ENCODE measurements at places on chromosomes 4 and X.

- DNase-seq: no peak
Observed at GRCh38 chr4:160353548-160353947, 1250.7 kb downstream of the RAPGEF2 start.

DNA sequence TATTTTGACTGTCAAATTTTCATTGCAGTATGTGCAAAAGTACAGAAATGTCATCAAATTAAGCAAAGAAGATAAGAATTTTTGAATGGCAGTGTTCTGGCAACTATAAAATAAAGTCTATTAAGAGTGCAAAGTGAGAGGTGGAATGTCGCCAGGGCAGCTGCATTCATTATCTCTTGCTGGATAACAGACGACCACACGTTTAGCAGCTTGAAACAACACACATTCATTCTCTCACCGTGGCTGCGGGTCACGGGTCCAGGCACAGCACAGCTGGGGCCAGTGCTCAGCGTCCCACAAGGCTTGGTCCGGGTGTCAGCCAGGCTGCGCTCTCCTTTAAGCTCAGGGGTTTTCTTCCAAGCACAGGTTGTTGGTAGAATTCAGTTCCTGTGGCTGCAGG is 113.9 kb downstream of the GPR143 start:
- no peak for DNase-seq

DNA sequence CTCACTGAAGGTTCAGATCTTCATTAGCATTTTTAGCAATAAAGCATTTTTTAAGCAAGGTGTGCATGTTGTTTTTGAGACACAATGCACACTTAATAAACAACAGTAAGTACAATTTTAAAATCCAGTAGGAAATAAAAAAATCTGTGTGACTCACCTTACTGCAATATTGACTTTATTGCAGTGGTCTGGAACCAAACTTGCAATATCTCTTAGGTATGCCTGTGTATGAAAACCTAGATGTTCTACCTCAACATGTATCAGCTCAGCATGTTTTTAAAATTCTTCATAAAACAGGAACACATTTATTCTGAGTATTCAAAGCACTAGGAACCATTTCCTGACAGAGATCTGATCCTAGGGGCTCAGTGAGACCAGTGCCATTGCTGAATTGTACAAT is 26.7 kb downstream of the NR0B1 start:
- no peak for DNase-seq

- DNase-seq: no peak
Observed at GRCh38 chrX:39823424-39823823, 274.3 kb downstream of the BCOR start.

GRCh38 chr4:73780243-73780642 is 39.9 kb downstream of the CXCL8 start:
- no peak for DNase-seq

DNA sequence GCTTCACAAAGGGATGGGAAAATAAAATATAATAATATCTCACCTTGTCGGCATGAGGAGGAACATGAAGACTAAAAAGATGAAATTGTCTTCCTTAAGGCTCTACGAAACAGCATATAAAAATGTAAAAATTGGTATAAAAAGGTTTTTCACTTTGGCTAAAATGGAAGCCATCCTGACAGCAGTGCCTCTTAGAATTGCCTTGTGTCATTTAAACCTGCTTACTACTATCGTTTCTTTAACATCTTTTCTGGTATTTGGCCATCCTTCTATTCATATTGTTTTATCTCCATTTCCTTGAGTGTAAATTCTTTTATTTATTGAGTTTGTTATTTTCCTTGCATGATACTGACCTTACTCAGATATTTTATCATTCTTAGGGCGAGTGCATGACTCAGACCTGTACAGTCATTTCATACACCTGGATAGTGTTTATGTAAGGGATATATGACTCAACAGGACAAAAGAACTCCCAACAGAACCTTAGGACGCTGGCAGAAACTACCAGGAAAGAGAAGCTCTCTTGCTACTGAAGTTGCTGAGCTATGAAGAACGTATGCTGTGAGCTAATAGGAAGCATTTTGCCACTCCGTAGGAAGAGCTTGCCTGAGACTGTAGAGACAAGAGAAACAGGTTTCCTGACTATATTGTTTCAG is 5.8 kb upstream of the CDKN2AIP start:
- no peak for DNase-seq

- no peak for DNase-seq
Observed at GRCh38 chr4:94575652-94576051, 123.9 kb downstream of the PDLIM5 start.

- DNase-seq: no peak
Observed at GRCh38 chrX:84182516-84182915, 5.5 kb downstream of the RPS6KA6 start.

DNA sequence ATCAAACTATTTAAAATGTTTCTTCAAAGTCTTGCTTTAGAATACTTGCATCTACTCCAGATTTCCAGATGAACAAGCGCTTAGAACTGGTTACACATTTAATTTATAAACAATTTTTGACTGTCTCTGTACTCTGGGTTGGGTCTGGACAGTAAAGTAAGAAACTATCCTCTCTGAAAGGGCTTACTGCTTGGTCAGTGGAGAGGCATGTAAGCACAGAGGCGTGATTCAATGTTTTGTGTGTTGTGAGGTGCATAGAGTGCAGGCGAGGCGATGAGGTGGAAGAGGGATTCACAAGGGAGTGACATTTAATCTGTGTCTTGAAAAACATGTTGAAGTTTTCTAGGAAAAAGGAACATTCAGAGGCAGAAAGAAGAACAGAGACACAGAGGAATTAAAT is 231.4 kb downstream of the VEGFC start:
- no peak for DNase-seq

DNA sequence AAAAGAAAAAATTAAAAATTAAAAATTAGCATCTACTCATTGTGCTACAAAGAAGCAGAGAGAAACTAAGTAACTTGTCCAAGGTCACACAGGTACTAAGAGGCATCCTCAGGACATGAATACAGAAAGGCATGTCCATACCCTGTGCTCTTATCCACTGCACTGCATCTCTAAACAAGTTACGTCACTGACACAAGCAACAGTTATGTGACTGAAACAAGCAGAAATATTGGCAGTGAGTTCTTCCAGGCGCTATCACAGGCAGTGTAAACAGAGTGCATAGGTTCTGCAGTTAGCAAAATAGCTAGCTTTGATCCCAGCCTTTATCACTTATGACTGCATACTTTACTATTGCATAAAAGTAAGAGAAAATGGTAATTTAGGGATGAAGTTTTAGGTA is 7.9 kb downstream of the VEGFC start:
- no peak for DNase-seq

DNA sequence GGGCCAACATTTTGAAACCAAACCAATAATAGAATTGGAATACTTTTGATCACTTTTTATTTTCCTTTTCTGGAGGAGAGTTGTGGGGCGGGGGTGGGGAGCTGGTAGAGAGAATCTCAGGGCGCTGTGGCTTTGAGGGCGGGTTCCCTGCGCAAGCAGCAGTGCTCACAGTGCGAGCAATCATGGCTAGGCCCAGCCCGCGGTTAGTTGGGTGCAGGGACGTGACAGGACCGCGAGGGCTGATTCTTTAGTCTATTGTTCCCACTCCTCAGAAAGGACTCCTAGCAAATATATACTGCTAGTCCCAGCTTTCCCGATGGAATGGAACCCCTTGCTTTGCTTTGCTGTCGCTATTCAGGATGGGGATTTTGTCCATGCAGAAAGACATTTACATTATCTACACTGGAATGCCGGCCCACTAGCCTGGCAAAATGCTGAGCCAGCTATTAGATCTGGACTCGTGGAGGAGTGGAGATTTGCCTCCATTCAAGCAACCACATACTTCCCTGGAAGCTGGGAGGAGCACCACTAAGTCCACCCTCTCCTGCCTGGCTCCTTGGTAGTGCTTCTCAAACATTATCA is 23.9 kb upstream of the APLN start:
- DNase-seq: no peak

GRCh38 chrX:10529344-10529743 is 91.0 kb downstream of the MID1 start:
- DNase-seq: no peak

- no peak for DNase-seq
Observed at GRCh38 chrX:67545893-67546495, 2.2 kb downstream of the AR start.

DNA sequence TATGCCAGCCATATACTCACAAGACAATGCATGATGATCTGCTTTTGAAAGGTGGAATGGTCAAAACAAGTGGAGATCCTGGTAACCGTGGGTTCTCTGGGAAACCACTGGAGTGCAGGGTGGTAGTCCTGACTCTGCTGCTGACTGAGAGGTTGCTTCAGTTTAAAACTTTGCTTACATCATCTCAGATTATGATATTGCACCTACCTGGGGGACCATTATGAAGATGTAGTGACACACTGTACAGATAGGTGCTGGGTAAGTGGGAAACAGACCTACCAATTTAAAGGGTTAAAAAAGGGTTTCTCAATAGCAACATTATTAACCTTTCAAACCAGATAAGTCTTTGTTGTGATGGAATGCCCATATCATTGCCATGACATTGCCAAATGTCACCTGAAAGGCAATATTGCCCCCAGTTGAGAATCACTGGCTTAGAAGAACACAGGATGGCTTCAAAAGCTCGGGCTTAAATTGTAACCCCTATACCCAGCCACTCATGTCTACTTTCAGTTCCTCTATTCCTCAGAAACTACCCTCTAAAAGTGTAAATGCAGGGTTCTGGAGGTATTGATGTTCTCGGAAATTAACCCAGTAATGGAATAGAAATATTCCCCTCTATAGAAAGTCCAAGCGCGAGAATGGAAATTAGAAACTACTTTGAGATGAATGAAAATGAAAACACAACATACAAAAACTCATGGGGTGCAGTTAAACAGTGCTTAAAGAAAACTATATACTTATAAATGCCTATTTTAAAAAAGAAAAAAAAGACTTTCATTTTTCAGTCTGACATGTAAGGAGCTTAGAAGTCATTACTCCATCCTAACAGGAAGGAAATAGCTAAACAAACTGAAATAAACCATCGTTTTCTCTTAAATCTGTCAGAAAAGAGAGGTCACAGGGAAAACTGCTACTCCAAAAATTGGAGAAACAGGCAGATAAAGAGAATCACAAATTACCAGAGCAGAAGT is 65.8 kb downstream of the ARHGEF6 start:
- no peak for DNase-seq

DNA sequence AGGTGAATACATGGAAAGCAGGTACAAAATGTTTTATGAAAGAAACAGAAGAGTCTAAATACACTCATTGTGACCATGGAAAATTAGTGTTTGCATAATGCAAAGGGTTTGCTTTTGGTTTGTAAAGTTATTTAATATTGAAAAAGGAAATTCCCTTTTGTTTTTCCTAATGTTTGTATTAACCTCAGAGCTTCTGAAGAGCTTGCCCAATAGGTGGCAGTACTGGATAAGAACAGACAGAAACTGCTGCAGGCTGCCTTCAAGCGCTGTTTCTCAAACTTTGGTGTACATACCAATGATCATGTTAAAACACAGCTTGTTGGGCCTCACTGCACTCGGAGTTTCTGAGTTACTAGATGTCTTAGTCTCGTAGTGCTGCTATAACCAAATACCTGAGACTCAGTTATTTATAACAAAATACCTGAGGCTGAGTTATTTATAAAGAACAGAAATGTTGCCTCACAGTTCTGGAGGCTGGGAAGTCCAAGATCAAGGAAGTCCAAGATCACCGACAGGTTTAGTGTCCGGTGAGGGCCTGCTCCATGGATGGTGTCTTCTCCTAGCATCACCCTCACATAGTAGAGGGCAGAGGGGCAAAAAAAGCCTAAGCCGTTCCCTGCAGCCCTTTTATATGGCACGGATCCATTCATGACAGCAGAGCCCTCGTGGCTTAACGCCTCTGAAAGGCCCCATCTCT is 54.2 kb downstream of the SUPT20HL2 start:
- no peak for DNase-seq

GRCh38 chr4:69843932-69844331 is 16.0 kb downstream of the SULT1E1 start:
- DNase-seq: no peak

DNA sequence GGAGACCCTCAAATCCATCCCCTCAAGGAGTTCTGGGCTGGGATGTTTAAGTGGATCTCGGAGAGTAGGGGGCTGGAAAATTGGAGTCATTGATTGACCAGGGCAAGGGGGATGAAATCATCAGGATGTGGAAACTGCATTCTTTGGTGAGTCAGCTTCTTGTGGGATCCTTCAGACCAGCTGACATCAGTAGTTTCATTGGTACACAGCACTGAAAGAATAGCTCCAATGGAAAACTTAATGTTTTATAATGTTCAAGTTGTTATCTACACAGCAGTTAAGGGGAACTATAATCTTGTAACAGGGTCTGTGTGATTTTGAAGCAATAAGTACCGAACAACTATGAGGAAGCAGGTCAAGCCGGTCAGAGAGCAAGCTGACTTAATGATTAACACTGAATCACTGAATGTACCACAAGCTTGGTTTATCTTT is 506.1 kb downstream of the RPA4 start:
- DNase-seq: no peak

- DNase-seq: no peak
Observed at GRCh38 chrX:77528034-77528433, 80.8 kb downstream of the FGF16 start.

DNA sequence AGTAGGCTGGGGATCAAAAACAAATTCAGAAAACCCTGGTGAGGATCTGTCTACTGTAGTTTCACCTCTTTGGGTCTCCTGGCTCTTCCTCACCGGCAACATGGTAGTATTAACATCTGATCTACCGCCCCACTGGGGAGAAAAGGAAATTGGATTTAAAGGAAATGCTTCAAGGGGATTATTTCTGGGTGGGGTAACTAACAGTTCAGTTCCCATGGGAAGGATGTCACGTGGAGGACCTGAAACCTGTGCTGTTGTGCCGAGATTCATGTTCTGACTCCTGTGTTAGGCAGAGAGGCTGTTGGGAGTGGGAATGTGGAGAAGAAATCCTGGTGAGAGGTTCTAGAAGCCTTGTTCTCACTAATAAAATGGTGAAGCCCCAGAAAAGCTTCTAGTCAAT is 254.4 kb downstream of the BCOR start:
- no peak for DNase-seq

DNA sequence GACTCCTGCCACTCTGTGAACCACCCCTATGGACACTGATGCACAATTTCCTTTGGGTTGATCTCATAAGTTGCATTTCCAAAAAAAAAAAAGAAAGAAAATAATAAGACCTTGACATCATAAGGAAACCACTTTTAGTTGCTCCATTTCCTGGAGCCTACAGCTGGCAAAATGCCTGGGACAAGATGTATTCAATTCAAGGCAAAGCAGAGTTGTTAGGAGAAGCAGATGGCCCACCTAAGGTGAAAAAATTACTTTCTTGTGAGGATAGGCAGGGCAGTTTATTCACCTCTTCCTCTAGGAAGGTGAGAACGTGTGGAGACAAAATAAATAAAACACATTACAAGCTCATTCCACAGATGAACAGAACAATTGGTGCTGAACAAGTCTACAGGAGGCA is 14.1 kb upstream of the SCRG1 start:
- no peak for DNase-seq

All from left renal pelvis (tissue), 4 donors.